Foreskin keratinocyte (primary cell): ENCODE measurements at places on chromosomes 6 and 20. TPM values are rescaled to one million over a fixed set of nuclear protein-coding genes. Genes with fewer than 3 reads are reported as not detected.

DNA sequence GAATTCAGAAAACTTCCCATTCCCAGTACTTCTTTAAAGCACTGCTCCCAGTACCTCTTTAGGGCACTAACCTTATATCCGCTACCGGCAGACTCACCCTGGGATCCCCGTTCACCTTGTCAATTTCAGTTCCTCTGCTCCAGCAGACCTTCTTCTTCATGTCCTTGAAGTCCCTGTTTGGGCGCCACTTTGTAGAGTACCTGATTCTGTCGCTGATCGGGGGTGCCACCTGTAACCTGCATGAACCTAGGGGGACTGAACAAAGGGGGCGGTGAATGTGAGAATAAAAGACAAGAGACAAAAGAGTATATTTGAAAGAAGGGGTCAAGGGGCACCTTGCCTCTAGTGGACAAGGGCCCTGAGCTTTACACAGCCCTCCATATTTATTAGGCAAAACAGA, 4.9 kb upstream of the GINS1 start:
- DNase-seq, result no peak

PTGIS gene
- not detected in 2 replicates for total RNA-seq

- no peak for DNase-seq
Observed at GRCh38 chr20:51467956-51468626, 74.4 kb downstream of the NFATC2 start.

TOX2 gene
- 0.14 TPM in 2 replicates for total RNA-seq
